Germinal center (tissue), 1 donor: ENCODE measurements at places on chromosomes 1 and 21.

DNA sequence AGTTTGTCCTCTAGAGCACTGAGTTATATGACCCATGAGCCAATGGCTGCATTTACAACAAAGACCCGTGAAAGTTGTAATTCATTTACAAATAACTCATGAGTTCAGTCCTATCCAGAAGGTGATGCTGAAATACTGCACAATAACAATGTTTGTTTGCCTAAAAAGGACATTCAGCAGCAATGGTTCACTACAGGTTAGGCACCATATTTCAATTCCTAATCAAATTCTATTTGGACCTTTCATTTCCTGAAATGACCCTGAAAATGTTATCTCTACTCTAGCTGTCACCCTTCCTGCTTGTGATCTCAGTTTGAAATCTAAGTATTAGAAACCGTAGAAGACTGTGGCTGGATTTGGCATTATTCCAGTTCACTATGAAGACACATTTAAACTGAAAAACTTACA, 191.2 kb upstream of the SAMSN1 start:
- DNase-seq: no peak

DNA sequence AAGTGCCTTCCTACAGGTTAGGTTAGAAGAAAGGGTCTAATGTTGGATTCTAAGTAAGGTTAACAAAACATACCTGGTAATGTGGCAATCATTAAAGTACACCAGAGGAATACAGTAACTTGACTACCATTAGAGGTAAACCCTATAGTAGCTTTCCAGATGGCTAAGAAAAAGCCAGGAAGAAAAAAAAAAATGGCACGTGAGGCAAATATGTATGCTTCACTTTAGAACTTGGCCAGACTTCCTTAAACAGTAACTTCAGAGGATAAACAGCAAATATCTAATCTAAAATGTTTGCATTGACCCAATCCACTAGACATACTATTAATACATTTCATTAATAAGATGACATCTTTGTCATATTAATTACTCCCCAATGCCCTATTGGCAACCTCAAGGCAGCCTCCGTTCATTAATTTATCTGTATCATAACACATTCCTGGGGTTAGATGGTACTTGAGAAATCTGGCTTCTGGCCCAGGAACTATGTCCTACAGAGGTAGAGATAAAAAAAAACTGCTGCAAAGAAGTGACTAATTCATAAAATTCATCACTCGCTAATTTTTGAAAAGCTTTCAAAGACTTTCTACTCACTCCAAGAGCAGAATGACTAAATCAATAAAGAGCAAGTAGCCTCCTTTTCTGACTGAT, 5.8 kb downstream of the DCAF8 start:
- no peak for DNase-seq

DNA sequence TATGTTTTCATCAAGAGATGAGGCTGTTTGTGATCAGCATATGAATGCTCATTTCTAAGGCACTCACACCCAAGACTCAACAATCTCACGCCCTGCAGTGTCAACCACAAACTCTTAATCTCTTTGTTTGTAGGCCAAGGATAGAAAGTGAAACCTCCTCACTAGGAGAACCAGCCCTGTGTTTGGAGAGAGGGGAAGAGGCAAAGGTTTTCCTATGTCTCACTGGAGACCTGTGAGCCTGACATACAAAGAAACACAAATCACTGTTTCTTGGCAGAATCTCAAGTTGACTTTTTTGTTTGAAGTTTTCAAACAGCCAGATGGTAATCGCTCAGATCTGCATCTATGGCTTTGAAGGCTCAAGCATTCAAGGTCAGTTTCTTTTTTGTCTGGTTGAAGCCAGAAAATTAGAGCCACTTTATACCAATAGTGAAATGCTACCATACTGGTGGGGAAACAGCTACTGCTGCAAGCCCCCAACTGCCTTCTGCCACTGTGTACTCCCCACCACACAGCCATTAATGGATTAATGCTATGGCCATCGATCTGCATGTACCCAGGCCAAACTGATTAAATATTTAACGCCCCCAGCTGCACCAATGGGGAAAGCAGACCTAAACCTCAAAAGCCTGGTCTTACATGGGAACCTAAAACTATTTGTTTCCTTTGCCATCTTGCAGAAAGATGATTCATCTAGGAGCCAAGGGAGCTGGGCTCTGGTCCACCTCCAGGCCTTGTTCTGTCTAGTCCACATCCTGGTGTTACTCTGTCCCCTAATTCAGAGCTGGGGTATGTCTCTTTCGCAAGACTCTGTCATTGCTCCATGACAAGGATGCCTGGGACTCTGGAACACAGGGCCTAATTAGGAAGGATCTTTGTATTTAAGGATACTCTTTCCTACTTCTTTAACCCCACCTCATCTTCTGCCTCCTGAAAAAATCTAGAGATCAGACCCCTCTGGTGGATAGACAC, 16.3 kb downstream of the PDZK1 start:
- no peak for DNase-seq

- no peak for DNase-seq
Observed at GRCh38 chr1:201610858-201611257, 71.9 kb downstream of the NAV1 start.

DNA sequence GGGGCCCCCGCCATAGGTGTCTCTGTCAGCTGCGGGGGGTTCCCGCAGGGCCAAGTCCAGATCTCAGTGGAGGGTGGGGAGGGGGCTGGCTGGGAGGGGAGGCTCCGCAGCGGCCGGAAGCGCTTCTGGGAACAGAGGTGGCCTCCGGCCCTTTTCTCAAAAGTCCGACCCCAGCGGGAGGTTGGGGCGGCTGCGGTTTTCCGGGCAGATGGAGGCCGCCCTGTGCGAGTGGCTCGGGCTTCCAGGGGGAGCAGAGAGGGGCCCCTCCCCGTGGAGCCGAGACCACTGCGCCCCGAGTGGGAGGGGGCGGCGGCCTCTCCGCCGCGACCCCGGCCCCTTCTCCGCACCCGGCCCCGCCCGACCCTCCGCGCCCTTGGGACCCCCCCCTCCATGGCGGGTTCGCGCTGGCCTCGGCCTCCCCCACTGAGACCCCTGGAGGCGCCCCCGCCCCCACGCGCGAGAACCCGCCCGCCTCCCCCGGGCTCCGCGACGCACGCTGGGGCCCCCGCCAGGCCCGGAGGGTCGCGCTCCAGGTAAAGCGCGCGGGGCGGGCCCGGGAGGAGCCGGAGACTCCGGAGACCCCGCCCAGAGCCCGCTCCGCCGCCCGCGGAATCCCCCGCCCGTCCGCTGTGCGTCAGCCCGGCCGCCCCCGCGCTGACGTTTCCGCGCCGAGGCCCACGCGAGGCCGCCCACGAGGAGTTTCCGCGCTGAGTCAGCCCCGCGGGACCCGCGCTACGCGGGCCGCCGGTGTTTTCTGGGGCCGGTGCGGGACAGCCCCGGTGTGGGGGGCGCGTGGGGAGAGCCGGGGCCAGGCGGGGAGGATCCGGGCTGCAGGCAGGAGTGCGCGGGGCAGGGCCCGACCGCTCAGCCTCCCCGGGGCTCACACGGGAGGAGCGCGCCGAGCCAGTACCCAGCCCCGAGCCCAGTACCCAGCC, 5.2 kb downstream of the TNFRSF18 start:
- peak; percentile 51 for DNase-seq

DNA sequence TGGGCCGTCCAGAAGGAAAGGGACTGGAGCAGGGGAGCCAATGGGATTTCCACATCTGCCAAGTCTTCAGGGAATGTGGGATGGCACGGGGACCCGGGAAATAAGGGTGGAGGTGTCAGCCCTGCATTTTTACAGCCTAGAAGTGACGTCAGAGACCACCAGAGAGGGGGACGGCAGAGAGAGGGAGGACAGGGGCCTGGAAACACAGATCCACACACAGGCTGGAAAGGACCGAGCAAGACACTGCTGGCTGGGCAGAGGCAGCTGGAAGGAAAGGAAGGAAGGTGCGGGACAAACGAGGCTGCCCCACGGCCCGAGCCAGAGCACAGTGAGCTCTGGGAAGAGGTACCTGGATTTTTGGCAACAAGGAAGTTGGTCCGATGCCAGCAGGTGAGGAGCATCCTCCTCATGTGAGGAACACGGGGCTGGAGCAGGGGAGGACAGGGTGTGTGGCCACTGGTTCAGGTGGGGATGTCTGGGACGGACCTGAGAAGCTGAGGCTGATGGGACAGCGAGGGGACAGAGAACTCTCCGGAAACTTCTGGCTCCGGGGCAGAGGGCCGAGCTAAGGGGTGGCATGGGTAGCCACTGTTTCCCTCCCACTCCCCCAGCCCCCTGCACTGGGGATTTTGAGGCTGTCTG, 138.3 kb downstream of the PGBD5 start:
- no peak for DNase-seq

GRCh38 chr1:222417264-222417663, 130.6 kb downstream of the HHIPL2 start:
- no peak for DNase-seq

- DNase-seq: peak; percentile 56
Observed at GRCh38 chr1:31155216-31155806, 84.4 kb downstream of the NKAIN1 start.

- no peak for DNase-seq
Observed at GRCh38 chr1:15352128-15352957, 57.3 kb upstream of the EFHD2 start.

- no peak for DNase-seq
Observed at GRCh38 chr1:186042230-186042629, 308.0 kb downstream of the HMCN1 start.
